ENCODE measurements at places on chromosomes 5 and 9.

DNA sequence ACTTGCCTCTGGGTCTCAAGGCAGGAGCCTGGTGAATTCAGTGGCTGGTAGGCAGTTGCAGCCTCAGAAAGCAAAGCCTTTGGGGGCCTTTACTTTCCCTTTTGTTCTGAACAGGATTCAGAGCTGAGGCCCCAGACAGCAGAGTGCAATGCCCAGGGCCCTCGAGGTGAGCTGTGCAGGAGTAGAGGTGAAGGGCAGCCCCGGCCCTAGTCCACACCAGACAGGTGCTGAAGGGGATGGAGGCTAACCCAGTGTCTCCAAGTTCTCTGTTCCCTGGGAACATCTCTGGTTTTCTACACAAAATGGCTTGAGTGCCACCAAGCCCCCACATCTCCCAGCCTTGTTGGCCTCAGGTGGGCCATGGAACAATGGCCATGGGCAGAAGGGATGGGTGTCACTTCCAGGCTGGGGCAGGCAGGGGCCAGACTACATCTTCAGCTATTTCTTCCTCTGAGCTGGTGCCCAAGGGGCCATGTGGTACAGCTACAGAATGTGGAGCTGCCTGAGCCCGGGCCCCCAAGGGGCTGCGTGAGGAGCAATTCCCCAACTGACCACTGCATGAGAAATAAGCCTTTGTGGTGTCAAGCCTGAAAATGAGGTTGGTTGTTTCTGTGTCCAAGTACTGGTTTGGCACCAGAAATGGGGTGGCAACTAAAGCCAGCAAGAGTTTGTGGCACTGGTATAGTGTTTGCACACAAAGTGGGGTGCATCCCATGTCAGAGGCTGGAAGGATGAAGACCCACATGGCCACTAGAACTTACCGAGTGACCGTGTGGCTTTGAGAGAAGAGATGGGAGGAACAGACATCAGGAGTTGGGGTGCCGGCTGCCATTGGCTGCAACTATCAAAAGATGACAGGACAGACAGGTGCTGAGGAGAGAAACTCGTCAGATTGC is 57.8 kb downstream of the BARX1 start:
- no peak for DNase-seq

DNA sequence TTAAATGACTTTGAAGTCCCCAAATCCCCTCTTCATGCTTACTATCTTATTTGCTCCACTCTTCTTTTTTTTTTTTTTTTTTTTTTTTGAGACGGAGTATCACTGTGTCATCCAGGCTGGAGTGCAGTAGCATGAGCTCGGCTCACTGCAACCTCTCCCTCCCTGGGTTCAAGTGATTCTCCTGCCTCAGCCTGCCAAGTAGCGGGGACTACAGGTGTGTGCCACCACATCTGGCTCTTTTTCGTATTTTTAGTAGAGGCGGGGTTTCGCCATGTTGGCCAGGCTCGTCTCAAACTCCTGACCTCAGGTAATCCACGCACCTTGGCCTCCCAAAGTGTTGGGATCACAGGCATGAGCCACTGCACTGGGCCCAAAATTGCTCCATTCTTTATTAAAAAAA is 51.0 kb downstream of the ST8SIA4 start:
- no peak for DNase-seq

DNA sequence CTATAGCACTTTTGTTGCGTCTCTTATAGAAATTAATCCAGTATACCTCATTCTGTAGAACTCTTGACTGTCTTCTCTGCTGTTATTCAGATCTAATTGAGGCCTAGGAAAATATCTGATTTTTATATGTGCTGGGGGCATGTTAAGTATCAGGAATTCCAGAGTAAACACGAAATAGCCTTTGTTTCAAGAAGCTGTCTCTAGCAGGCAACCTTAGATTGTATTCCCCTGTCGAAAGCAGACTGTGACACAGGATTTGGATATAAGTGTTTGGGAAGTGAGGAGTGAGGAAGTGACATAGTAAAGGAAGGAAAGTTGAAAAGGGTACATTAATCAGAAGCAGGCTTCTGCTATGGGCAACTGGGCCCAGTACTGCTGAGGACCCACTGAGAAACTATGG is 72.1 kb upstream of the RASA1 start:
- no peak for DNase-seq

GRCh38 chr9:22693156-22693555 is 246.5 kb downstream of the DMRTA1 start:
- DNase-seq: no peak
